ENCODE measurements at places on chromosomes 2 and 18.

DNA sequence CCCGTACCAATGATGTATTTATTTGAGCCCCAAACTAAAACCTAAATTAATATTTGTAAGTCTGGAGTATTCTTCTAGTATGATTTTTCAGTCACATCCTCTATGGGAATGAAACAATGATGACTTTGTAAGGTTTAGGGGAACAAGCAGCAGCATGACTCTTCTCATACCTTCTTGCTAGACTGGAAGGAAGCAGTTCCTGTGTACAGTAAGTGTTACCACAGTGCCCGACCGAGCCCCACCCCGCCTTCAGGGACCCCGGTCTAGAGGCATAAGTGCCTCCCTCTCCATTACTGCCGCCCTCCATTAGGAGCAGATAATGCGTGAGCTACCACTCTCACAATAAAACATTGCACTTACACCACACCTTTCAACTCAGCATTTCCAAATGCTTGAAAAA is 599.3 kb downstream of the ARHGAP15 start:
- no peak for DNase-seq

- DNase-seq: no peak
Measured at GRCh38 chr2:75006041-75006440, 47.6 kb downstream of the POLE4 start.

DNA sequence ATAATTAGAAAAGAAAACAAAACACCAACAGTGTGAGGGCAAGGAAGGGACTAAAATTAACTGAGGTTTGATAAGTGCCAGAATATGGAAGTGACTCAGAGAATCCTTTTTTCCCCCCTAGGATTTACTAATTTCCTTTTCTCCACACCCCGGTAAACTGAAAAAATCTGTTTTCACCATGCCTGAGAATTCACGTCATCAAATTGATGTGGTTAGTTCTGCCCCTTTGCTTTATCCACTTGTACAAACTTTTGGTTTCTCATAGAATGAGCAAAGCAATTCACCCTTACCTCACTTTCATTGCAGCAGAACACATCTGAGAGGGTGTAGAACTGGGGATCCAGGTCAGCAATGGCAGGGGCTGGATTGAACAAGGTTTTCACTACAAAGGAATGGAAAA is 57.8 kb downstream of the RBKS start:
- no peak for DNase-seq

GRCh38 chr2:3139906-3140305 is 237.7 kb downstream of the EIPR1 start:
- no peak for DNase-seq

GRCh38 chr2:234146087-234146826 is 95.8 kb downstream of the SPP2 start:
- DNase-seq: no peak

- no peak for DNase-seq
Measured at GRCh38 chr2:68643011-68643873, at the start of gene PROKR1. Gene PROKR1 (plus strand): TSS chr2:68643579. CDS start chr2:68645822, 2,243 bp downstream.

DNA sequence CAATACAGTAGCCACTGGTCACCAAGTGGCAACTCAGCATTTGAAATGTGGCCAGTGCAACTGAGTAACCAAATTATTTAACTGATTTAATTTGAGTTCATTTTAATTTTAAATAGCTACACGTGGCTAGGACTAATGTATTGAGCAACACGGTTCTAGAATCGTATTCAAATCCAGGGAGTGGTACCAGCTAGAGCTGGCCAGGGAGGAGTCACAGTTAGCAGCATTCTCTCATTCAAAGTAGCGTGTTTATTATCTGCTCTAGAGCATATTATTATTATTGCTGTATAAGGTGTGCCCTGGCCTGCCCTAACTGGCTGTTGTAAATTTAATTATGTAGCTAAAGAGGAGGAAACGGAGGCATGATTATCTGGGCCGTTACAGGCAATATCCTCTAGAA is 92.9 kb downstream of the GALNT3 start:
- DNase-seq: no peak

- no peak for DNase-seq
Measured at GRCh38 chr2:74033375-74033774, 48.7 kb downstream of the TET3 start.

DNA sequence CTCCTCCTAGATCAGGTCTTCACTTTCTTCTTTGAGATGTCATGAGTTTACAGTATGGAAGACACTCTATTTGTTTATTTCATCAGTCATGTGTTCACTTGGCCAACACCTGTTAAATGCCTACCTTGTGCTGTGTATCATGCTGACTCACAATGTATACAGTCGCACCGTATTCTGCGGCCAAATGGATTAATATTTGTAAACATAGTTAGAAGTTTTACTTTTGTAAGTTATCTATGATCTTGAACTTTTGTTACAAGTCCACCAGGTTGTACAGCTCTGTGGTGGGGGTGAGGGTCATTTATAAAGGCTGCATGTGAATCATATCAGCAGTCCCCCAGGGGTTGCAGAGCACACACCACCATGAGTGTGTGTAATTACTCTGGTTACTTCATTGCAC is 408.7 kb upstream of the NRP2 start:
- DNase-seq: no peak

DNA sequence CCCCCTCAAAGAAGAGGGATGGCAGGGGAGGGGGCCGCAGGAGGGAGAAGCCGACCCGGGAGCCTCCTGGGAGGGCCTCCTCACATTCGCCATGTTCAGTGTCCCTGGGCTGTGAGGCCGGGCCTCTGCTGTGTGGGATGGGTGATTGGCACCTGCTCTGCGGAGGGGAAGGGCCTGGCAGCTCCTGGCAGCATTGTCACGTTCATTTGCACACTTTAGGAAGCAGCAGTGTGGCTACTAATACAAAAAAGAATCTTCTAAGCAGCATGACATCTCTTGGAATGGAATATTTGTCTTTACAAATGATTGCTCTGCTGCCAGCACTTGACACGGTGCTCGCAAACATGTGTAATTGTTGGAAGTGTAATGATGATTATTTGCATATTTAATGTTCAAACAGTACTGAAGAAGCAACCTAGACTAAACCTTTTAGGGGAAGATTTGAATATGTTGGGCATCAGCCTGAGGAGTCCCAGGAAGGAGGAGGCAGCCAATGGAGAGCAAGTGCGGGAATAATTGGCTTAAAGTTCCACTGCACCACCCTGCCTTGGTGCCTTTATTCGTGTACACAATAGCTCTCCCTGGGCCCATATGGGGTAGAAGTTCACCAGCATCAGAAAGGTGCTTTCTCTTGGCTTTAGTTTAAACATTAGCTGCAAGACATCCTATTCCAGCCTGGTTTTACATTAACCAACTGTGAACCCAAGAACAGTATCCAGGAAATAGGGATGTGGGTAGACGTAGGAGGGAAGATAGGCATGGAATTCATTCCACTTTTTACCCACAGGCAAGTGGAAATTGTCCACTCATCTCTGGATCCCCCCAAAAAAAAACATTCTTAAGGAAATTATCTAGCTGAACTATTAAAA is 404.9 kb downstream of the TMEM182 start:
- no peak for DNase-seq

- no peak for DNase-seq
Measured at GRCh38 chr18:59690996-59691395, 6.2 kb downstream of the CCBE1 start.

DNA sequence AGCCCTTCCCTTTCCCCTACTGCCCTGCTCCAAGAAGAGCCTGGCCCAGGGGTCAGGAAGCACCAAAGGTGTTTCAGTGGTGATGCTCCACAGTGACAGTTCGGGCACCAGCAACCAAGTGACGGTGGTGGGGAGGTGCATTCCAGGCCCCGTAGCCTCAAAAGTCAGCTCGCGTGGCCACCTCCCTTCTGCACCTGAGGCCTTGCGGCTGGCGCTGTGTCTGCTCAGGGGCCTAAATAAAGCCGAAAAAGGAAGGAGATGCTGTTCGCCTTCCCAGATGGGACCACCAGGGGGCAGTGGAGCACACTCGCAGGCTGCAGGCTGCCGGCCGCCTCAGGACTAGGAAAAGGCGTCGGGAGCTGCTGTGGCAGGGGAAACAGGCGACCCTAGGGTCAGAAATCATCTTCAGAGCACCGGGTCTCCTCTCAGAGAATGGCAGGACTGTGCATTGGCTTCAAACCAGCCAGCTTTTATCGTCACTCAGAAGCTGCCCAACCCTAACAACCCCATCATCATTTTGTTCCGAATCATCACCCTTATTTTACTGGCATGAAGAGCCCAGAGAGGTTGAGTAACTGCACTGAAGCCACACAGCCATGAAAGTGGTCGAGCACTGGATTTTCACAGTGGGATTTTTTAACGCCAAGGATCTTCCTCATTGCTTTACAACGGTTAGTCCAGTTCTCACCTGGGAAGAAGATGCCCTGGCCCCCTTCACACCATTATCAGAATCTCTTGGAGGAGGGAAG is 213.0 kb upstream of the CELF4 start:
- no peak for DNase-seq

- no peak for DNase-seq
Measured at GRCh38 chr2:50647381-50647780, 384.6 kb downstream of the NRXN1 start.

- no peak for DNase-seq
Measured at GRCh38 chr2:35548171-35548570, 807.4 kb upstream of the CRIM1 start.

DNA sequence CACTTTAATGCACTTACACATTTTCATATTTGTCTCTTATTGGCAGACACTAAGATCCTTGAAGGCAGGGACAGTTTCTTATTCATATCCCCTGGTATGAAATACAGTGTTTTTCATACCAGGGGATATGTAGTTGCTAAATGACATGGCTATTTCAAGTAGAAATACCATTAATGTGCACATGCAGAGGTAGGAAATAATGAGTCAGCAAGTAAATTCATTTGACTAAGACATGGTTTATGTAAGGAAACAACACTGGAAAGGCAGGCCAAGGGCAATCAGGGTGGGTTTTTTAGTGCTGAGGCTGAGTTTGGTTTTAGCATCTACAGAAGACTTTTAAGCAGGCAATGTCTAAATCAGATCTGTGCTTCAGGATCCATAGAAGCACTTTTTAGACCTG is 155.9 kb downstream of the WDPCP start:
- DNase-seq: no peak

GRCh38 chr2:134124047-134124753 is 129.7 kb upstream of the MGAT5 start:
- no peak for DNase-seq

DNA sequence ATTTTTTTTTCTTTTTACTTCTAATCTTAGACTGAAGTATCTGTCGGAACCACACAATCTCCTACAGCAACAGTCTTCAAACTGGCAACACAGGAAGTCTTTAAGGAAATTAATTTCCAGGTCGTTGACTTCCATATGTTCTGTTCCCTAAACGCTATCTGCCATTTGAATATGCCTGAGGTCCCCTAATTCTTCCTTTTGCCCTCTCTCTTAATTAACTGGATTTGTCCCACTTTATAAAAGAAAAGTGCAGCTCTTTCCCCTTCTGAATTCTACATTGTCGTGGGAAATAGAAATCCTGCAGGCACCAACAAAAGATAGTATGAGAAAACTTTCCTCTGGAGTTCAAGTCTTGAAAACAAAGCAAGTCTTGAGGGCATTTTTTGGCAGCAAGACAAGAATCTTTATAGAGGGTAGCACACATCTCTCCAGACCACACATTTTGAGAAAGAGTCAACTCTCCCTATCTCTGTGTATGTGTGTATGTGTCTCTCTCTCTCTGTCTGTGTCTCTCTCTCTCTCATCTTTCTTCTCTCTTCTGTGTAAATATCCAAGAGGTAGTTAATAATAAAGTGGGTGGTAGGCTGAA is 879.8 kb downstream of the SOCS6 start:
- DNase-seq: no peak

DNA sequence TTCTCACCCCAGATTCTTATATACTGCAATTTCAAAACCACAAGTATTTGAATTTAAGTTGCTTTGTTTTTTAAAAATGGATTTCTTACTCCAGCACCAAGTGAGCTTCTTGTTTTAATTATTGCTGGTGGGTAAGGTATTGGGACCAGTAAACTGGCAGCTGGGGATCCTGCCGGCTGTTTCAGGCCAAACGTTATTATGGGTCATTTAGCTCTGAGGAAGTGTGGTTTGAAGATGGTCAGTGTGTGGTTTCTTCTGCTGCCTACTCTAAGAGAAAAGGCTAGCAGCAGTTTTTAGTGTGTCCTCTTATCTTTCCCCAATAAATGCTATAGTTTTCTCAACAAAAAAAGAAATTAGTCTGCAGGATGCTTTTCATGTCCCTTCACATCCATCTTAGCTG is 30.6 kb downstream of the CFAP221 start:
- DNase-seq: no peak

DNA sequence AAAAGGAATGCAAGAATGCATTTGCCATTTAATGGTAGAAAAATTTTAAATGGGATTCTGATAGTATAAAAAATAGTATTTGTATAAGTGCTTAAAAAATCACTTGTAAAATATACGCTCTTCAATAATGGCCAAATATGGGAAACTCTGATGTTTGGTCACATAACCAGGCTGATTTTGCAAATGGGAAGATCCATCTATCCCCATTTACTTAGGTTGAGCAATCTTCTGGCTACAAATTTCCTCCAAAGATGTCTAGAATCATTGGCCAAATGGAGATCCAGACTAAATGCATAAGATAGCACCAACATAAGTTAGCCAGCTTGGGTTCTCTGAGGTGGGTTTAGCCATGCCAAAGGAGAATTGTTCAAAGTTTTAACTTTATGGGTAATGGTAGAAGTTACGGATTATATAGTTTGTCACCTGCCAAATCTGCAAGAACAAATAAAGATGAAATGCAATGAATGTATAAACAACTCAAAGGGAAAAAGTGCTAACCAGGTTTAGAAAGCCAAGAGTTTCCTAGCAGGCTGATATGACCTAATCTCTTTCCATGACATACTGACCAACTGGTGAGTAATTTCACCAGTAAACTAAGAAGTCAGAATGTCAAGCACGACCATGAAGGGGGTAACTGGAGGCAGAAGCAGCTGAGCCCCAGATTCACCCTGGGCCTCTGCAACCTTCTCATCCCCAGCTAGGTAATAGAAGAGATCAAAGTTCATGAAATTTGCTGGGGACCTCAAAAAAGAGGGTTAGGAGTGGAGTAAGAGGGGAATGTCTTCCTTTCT is 10.0 kb downstream of the RHOB start:
- DNase-seq: no peak

- DNase-seq: no peak
Measured at GRCh38 chr2:170743530-170744239, 26.5 kb upstream of the ERICH2 start.

GRCh38 chr18:74513149-74513882 is 17.2 kb downstream of the CNDP2 start:
- DNase-seq: no peak

DNA sequence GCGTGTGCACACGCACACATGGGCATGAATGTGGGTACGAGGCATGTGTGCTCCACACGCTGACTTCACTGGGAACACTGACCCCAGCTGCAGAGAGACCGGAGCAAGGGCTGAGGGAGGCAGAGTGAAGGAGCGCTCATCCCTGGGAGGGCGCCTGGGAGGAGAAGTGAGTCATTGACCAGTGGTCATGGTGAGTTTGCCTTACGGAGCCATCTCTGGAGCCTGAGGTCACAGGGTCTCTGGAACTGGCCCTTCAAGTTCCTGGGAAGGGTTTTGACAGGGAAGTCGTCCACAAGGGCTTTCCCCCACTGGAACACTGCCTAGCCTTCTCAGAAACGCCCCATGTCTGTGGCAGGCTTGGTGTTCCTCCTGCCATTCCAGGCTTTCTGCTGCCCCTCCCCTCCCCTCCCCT is 14.3 kb upstream of the TMEM185B start:
- no peak for DNase-seq

Data from activated T-cell treated with anti-CD3 and anti-CD28 coated beads for 4 hours (primary cell).